NCI-H1092 treated with DMSO at 0.1 percent for 48 hours (cell line): ENCODE measurements at places on chromosomes 5 and 9.

GRCh38 chr5:1699394-1699793 lies 100.2 kb downstream of the MRPL36 start:
- DNase-seq: no peak

DNA sequence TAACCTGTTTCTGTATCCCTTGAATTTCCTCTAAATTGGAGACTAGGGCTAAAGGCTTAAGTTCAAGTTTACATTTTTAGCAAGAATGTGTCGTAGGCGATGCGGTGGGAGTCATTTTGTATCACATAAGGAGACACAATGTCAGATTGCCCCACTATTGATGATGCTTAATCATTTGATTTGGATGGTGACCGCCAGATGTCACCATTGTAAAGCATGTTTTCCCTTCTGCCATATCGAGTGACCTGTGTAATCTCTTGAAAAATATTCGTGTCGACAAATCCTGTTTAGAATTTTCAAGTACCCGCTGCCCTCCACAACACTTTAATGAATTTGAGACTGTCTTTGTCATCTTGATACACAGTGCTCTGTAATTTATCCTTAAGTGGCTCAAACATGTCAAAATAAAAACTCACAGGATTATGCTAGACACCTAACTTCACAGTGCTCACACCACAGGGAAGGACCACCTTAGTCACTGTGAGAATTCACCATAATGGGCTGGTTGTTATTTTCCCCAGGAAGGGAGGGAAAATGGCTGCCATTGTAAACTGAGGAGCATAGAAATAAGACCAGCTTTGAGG lies 34.5 kb upstream of the SLC46A2 start:
- DNase-seq: peak; percentile 29

DNA sequence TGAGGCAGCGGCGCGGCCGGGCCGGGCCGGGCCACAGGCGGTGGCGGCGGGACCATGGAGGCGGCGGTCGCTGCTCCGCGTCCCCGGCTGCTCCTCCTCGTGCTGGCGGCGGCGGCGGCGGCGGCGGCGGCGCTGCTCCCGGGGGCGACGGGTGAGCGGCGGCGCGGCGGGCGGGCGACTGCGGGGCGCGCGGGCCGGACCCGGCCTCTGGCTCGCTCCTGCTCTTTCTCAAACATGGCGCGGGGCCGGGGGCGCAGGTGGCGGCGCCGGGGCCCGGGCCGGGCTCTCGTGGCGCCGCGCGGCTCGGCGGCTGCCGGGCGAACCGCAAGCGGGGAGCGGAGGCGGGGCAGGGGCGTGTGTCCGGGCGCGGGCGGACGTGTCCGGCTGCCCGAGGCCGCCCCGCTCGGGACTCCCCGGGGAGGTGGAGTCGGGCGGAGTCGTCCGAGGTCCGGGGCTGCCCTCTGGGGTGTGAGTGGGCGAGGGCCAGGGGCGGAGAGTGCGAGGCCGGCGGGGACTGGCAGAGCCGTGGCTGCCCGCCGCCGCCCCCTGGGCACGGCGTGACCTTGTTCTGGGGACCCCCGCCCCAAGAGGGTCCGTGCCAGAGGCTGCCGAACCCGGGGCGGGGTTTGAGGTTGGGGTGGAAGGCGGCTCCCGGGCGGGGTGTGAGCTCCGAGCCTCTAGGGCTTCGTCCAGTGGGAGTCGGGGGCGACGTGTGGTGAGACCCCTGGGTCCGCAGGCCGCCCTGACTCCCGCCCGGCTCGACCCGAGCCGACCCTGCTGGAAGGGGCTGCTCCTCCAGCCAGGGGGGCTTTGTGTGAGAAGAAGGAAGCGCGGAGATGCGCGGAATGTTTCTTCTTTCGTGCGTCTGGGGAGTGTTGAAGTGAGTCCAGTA lies 485 bp downstream of the TGFBR1 start:
- no peak for DNase-seq

- DNase-seq: no peak
Observed at GRCh38 chr9:250039-250438, 35.4 kb downstream of the DOCK8 start.

GRCh38 chr5:54098267-54098666 lies 212.1 kb downstream of the ARL15 start:
- DNase-seq: no peak

DNA sequence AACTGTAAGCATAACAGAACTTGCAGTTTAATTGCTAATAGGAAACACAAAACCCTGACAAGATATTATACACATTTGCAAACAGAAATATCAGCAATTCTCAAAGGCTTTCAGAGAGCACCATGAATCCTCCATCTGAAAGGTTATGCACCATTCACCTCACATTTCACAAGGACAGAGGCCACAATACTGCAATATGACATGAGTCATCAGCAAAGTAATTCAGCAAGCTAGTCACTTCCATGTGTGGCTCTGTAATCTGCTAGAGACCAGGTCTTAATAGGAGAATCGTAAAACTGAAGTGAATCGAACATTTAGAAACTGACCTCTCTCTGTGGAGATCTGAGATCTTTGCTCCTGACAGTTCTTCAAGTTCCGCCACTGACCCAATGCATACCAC lies 28.3 kb downstream of the IARS1 start:
- DNase-seq: no peak

DNA sequence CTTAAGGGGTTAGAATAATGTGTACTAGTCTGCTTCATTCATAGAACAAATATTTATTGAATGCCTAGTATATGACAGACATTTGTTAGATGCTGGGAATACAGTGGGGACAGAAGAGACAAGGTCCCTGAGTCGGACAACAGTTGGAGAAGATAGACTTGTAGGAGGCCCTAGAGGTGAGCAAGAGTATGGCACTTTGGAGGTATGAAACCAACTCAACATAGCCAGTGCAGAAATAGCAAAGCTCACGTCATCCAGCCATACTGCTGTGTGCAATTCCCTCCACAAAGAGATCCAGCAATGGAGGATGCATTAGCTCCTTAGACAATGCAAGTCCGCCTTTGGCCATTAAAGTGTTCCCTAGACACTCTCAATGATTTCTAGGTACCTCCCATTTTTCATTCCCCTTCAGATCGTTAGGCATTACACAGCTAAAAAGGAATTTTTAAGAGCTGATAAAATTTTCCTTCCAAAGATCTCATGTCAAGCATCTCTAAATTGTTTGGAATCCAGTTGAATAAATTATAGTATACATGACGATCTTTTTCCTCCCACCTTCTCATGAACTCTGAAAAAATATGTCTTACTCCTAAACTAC lies 1949.6 kb upstream of the WWC1 start:
- no peak for DNase-seq

GRCh38 chr5:78260771-78261170 lies 33.7 kb downstream of the AP3B1 start:
- DNase-seq: no peak

DNA sequence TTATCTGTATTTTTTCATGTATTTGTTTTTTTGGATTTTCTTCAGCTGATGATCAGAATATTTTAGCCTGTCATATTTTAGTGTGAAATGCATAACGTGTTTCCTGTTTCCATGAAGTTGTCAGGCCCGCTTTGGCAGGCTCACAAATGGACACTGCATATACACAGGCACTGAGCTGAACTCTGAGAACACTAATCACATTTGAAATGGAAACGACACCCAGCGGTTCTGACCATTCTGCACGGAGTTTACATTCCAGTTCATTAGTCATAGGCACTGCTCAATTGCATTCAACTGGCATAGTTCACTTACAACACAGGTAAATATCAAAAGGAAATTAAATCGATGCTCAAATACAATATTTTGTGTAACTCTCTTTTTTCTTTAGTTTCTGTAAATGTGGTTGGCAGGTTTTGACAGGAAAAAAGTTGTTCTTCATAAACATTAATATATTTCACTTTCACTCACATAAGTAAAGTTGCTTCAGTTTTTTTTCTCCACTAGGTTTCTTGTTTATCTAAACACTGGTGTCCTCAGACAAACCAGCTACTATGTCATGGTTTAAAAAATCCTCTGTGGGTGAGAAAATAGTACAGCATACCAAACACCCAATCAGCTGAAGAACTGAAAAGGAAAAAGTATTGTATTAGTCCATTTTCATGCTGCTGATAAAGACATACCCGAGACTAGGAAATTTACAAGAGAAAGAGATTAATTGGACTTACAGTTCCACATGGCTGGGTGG lies 559.0 kb upstream of the DAP start:
- DNase-seq: no peak

- DNase-seq: no peak
Observed at GRCh38 chr5:127042593-127042992, 12.2 kb upstream of the MARCHF3 start.

DNA sequence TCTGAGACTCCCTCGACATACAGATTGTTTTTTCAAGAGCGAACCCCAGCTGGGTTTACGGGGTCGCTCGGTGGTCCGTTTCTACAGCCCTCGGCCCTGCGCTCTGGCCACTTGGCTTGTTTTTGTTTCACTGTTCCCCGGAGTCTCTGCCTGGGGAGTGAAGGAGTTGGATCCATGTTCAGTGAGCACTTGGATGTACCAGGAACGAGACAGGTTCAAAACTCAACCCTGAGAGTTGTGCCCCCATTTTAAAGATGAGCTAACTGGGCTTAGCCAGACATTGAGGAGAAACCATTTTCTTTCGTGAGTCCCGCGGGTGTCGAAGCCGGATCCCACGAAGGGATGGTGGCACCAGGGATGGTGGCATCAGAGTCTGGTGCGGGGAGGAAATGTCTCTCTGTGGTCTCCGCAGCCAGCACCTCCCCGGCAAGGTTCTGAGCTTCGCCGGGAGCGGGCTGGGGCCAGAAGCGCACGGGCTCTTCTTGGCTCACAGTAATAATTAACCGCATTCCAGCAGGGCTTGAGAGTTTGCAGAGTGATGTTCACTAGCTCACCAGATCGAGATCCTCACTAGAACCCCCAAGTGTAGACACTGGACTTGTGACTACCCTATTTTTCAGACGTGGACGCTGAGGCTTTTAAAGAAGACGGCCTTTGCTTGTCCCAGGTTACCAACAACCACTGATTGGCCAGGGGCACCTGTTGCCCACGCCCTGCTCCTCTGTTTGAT lies 1.0 kb downstream of the MSX2 start:
- DNase-seq: no peak

DNA sequence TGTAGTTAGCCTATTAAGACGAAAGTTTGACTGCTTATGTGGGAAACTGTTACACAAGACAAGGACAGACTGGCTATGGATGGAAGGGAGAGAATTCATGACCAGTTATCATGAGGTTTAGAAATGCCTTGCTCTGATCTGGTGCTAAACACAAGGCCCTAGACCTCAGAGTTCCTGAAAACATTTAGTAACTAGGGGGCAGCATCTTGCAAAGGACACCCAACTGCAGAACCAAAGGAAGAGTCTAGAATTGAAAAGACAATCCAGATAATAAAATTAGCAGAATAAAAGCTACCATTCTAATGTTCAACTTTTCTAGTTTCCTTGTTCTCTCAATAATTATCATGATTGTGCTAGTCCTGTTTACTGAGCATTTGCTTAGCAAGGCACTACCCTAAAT lies 130.5 kb upstream of the GPR151 start:
- DNase-seq: peak; percentile 19

DNA sequence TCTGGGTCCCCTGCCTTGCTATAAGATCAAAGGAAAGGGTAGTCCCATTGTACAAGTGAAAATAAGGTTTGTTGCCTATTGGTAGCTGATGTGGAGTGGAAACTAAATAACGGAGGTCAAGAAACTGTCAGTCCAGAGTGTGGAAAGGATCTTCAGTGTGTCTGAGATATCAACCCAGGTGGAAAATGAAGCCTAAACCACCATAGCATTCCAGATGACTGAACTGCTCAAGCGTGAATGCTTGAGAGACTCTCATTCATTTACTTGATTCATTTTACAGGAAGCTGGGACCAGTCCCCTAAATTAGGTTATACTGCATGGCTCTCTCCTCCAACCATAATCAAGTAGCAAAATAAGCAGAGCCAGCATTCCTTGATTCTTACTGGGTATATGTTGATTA lies 116.0 kb upstream of the SLC28A3 start:
- DNase-seq: no peak

GRCh38 chr9:130681769-130682420 lies 11.7 kb upstream of the EXOSC2 start:
- no peak for DNase-seq

GRCh38 chr9:120365386-120365785 lies 214.6 kb downstream of the CDK5RAP2 start:
- no peak for DNase-seq

GRCh38 chr5:75438722-75439121 lies 72.7 kb downstream of the CERT1 start:
- DNase-seq: no peak

DNA sequence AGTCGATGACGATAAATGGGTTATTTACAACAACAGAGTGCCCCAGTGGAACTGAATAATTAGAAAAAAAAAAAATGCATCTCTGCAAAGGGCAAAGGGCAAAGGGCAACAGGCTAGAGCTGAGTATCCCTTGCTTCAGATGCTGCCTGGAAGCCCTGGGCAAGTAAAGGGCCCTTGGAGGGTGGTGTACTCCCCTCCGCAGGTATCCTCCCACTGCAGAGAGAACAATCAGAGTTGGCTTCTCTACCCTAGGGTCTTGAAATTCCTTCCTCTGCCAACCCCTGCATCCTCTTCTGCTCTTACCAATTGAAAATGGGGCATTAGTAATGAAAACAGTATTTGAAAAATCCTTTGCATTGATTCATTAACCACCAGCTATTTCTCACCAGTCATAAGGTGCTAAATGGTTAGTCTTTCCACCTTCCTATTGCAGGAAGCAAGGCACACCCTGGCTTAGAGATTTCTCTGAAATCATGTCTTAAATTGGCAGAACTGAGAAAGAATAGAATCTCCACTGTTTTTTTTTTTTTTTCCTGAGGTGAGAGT lies 122.6 kb downstream of the SEMA6A start:
- DNase-seq: no peak

- DNase-seq: peak; percentile 6
Observed at GRCh38 chr5:176590035-176590717, 19.8 kb downstream of the GPRIN1 start.

DNA sequence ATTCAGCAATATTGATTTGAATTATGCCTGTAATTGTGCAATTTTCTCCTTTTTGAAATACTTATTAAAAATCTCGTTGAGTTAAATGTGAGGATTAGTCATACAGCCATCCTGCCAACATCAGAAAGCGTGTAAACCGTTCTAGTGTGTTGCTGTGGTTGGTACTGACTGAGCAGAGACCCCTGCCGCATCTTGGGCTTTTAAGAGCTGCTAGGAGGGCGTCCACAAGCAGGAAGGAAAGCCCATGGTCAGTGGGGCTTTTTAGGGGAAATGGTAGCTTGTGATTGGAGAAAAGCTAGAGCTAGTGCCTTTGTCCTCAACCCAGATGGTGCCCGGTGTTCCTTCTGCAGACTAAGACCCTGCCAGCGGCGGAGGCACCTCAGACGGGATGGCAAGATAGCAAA lies 1.3 kb downstream of the SDHA start:
- no peak for DNase-seq

DNA sequence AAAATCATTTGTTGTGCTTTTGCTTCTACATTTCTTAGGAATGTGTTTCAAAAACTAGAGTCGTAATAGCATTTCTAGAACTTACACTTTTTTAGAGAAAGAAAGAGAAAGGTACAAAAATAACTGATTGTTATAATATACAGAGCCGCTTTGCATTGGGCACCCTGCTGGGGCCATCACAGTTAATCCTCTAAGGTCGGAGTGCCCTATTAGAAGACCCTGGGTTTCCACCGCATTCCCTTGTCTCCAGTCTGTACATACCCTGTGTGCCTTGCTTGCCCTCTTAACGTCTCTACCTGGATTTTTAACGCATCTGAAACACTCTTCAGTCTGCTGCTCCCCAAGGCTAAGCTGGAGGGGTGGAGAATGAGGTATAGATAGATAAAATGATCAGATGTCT lies 1.3 kb downstream of the MARVELD2 start:
- no peak for DNase-seq
